ENCODE measurements at places on chromosomes 12 and 14. TPM values are rescaled to one million over a fixed set of nuclear protein-coding genes. Genes with fewer than 3 reads are reported as not detected.

GRCh38 chr12:127774828-127775227, 492.1 kb upstream of the TMEM132C start:
- no peak for DNase-seq

DNA sequence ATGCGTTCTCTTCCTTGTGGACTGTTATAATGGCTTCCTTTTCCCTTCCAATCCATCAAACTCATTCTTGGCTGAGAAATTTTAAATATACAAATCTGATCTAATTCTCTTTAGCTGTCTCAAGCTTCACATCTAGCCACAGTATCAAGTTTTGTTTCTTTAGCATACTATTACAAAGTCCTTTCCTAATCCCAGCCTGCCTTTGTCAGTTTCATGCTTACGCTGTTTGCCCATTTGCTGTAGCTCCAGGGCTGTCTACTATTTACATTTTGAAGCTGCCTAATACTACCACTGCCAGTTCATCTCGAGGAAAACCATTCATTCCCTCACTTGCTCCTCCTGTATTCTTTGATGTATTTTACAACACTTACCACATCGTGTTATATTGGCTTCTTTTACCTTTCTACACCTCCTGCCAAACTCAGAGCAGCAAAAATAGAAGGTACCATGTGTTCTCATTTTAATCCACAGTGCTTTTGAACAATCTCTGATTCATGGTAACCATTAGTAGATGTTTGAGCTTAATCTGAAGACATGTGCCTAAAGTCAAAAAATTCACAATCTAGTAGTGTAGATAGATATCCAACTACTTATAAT, 42.9 kb downstream of the ARID4A start:
- DNase-seq, result no peak

GRCh38 chr12:127664901-127665300, 602.1 kb upstream of the TMEM132C start:
- no peak for DNase-seq

DNA sequence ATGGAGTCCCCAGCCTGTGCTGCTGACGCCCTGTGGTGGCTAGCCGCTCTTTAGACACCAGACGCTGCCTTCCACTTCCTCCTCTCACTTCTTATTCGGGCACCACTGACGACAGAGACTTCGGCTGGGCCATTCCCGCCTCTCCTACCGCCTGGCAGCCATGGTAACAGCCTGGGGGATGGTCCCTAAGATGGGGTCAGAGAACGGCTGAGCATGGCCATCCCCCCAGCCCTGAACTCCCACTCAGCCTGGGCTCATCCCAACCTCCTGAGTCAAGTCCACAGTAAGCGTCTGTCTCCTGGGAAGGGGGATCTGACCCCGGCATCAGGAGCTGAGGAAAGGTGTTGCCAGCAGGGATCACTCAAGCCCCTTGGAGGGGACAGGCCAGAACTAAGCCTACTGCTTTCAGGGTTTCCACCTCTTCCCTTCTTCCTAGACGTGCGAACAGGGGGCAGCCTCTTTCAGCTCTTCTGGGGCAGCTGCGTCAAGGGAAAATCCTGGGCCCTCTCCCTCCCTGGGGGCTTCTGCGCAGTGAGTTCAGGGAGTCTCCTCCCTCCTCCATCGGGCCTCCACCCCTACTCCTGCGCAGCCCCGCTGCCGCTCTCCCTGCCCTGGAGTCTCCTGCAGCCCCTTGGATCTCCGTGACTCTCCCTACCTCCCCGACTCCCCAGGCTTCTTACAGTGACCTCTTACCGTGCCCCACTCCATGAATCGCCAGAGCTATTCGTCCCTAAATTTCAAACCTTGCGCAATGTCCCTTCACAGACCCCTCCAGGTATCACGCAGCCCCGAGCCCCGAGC, 643 bp upstream of the TAMALIN start:
- DNase-seq, result no peak

DNA sequence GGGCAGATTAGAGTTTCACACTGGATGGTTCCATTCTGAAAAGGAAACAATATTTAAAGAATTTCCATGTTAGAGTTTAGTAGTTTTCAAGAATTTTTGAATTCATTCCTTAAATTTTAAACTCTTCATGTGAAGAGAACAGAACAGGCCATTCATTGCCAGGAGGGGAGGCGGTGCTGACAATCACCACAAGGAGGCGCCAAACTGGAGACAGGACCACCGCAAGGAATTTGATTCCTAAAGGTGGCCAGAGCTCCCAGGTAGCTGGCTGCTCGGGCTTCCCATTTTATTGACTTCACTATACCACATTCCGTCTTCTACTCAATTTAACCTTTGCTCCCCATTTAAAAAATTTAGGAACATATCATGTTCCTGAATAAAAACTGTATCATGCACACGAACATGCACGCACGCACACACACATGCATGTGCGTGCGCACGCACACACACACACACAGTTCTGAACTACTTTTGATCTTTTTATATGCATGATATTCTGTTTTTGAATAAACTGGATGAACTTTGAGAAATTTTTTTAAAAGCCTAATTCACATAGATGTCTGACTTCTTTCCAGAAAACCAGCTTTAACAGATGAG, 101.2 kb downstream of the NELL2 start:
- peak; percentile 15 for DNase-seq

CHGA gene
- total RNA-seq, result not detected
